ENCODE measurements at places on chromosomes 6 and 20.

DNA sequence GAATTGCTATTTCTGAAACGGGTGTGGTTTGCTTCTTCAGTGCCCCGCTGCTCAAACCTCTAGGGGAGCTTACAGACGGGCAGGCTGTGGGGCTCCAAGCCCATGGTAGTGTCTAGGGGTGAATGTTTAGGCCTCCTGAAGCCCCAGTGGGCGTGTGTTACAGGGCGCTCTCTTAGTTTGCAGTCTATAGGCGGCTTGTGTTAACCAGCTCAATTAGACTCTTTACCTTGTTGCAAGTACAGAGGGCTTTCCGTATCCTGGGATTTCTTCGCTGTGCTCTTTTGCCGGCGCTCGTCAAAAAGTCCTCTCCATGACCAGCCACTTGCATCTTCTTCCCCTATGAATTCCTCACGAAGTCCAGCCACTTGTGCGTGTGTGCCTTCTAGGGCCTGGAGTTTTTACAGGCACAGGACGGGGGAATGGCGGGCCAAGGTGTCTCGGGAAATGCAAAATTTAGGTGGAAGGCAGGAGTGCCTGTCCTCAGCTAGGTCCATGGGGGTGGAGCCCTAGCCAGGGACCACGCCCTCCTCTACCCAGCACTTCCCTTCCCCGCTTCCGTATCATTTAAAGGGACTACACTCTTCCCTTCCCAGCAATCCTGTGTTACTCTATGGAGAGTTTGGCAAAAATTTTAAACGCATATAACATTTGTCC, 94.5 kb downstream of the HTR1B start:
- DNase-seq = no peak

DNA sequence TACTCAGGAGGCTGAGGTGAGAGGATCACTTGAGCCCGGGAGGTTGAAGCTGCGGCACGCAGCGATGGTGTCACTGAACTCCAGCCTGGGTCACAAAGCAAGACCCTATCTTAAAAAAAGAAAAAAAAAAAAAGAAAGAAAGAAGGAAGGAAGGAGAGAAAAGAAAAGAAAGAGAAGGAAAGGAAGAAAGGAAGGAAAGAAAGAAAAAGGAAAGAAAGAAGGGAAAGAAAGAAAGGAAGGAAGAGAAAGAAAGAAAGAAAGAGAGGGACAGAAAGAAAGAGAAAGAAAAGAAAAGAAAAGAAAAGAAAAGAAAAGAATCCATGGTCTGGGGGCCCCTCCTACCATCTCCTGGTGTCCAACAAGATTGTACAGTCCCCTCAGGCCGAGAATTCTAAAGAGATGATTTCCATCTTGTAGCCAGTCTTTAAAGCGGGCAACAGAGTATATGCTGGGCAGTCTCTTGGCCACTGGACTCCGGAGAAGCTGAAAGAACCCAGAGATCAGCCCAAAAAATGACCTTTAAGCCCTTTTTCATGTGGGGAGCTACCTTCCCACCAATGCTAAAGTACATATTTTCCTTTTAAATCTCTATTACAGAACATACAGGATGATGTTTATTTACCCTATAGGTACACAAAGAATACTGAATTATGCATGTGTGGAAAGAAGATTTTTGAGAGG, 23.7 kb upstream of the RBL1 start:
- DNase-seq = no peak

DNA sequence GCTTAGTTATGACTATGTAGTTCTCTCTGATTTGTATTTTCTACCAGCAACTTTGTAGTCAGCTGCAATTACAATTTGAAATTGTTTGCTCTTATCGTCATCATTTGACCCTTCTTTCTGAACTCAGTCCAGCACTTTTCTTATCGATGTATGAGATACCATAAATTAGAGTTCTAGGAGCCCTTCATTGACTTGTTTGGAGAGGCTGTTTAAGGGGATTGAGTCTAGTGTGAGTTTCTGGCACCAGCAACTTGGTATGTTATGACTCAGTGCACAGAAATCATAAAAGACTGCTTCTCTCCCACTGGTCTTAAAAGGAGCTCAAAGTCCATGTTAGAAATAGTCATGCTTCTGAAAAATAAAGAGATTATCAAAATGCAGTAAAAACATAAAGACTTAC, 190.3 kb downstream of the TENT5A start:
- DNase-seq = no peak

DNA sequence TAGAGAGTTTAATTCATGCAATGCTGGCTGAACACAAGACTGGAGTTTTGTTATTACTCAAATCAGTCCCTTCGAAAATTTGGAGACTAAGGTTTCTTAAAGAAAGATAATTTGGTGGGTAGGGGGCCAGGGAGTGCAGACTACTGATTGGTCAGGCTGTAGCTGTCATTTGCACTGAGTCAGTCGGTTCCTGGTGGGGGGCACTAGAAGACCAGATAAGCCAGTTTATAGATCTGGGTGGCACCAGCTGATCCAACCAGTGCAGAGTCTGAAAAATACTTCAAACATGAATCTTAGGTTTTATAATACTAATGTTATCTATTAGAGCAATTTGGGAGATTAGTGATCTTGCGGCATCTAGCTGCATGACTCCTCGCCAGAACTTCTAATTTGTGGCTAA, 530.7 kb downstream of the NKAIN2 start:
- DNase-seq = no peak

DNA sequence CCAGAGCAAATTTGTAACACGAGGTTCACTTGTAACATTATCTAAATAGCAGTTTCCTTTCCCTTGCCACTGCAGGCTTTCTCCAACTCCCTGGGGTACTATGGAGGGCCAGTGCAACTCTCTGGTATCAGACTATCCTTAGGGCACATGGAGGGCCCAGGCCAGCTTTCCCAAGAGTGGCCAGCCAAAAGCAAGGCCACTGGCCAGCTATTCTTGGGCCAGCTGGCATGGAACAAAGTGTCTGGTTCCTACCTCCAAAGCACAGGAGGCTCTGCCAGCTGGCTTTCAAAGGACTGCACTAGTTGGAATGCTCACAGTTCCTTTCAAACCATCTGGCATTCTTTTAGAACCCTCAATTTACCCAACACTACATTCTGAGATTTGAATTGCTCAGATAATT, 8.7 kb downstream of the RNF24 start:
- DNase-seq = no peak

DNA sequence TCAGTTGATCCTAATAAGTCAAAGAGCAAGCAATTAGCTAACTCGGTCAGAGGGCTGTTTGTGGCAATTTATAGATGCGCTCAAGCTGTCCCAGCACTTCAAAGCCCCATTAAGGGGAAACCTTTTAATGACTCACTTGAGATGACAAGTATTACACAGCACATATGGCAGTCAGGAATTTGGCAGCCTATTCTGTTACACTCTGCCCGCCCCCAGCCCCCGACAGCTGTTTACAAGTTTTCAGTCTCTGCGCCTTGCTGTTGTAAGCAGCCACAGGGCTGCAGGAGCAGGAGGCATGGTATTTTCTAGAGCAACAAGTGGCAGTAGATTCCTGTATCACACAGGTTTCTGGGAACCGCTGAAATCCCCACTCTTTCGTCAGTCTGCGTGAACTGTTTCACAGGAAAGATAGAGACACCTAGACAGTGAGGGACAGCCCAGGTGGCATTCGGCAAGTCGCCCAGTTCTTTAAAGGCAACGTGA, 263.0 kb downstream of the FOXC1 start:
- DNase-seq = no peak

GRCh38 chr6:151409260-151409659, 17.9 kb upstream of the ZBTB2 start:
- DNase-seq = no peak

DNA sequence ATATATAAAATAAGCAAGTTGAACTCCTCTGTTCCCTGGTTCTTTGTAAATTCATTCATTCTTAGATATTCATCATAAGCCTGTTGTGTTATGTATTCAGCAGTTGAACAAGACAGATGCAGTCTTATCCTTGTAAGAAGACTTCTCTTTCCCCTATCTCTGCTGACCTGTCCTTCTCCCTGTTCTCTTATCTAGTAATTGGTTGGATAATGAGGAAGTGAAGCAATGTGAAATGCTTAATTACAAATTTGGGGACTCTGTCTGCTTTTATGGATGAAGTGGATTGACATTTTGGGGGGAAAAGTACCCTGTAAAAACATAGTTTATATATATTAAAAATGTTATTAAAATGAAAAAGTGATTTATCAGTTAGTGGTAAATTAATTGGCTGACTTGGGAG, 37.0 kb downstream of the CDKAL1 start:
- DNase-seq = no peak

- no peak for DNase-seq
Observed at GRCh38 chr6:106247293-106247692, 78.3 kb downstream of the ATG5 start.

DNA sequence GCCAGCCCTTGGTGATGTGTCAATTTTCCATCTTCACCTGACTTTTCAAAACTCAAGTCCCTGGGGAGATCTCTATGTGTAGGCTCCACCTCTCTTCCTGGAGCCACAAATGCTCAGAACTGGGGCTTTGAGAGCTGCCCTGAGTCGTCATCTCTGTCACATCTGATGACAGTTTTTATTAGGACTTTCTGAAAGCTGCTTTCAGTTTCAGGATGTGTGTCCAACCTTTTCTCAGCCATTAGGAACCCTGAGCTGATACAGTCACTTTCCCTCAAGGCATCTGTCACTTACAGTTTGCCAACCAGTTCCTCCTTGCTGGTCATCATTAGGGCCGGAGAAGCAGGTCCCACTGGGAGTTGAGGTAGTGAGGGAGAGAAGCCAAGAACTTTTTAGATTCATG, 365.9 kb upstream of the CHD6 start:
- no peak for DNase-seq

All from SW 1271 (cell line).